ENCODE measurements at places on chromosomes 11 and 22. TPM values are rescaled to one million over a fixed set of nuclear protein-coding genes. Genes with fewer than 3 reads are reported as not detected.

DNA sequence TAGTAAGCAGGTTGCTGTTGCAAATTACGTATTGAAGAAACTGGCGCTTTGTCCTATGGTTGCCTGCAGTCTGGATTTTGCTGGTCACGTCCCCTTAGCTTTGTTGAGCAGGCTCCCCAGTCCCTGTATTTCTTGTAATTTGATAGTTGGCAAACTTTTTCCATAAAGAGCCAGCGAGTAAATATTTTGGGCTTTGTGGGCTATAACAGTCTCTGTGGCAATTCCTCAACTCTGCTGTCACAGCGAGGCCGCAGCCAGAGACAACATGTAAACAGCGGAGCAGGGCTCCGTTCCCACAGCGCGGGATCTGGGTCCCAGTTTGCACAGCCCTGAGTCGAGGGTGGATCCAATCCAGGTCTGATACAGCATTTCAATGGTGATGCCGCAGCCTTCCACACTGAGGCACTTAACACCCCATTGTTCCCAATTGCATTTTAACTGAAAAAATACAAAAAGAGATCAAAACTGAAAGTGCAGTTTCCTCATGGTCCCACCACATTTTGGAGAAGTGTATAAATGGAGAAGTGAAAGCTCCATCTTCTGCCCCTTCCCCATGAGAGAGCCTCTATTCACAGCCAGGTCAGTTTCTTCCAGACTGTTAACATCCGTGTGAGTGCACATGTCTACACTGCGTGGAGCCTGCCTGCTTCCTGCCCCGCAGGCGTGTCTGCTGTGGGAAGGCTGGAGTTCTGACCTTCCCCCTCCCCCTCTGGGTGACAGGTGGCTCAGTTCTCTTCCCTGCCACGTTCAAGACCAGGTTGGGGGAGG lies 89.1 kb downstream of the RPS6KA4 start:
- H3K36me3 ChIP-seq: no peaks in the 10 kb centered on the region
- H3K4me1 ChIP-seq: no peaks in the 10 kb centered on the region
- DNase-seq: peak; percentile 60
- peak overlapping the region; percentile 8 for H3K27ac ChIP-seq
- H3K27me3 ChIP-seq: no peaks in the 10 kb centered on the region

DNA sequence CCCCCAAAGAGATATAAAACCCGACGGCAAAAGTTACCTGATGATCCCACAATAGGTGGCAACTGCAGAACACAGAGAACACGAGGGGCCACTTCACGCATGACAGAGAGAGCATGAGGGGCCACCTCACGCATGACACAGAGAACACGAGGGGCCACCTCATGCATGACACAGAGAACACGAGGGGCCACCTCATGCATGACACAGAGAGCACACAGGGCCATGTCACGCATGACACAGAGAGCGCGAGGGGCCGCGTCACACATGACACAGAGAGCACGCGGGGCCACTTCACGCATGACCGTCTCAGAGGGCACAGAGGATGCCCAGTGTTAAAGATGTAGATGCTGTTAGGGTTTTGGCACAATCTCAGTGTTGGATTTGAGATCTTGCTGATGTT lies 1359.5 kb downstream of the TBC1D22A start:
- H3K27me3 ChIP-seq: no peaks in the 10 kb centered on the region
- H3K36me3 ChIP-seq: no peaks in the 10 kb centered on the region
- H3K4me1 ChIP-seq: no peaks in the 10 kb centered on the region
- no peak overlapping the region for H3K4me3 ChIP-seq
- H3K27ac ChIP-seq: no peak overlapping the region

The AQP11 gene
- 0.58 TPM for total RNA-seq

- no peaks in the 10 kb centered on the region for H3K27me3 ChIP-seq
- H3K4me3 ChIP-seq: no peak overlapping the region
- no peaks in the 10 kb centered on the region for H3K36me3 ChIP-seq
- H3K27ac ChIP-seq: no peak overlapping the region
Measured at GRCh38 chr11:12573707-12574485, 100.3 kb upstream of the TEAD1 start.

The EML3 gene
- 29.1 TPM for total RNA-seq

- H3K4me1 ChIP-seq: no peaks in the 10 kb centered on the region
- DNase-seq: no peak
- peaks cover 7% of the 10 kb centered on the region for H3K36me3 ChIP-seq
- no peak overlapping the region for H3K27ac ChIP-seq
- H3K27me3 ChIP-seq: no peaks in the 10 kb centered on the region
- no peak overlapping the region for H3K4me3 ChIP-seq
Measured at GRCh38 chr22:40258017-40258416, 80.3 kb downstream of the TNRC6B start.

The GRAP2 gene
- 2.8 TPM for total RNA-seq

- no peak overlapping the region for H3K27ac ChIP-seq
- H3K4me1 ChIP-seq: peaks cover 28% of the 10 kb centered on the region
- H3K36me3 ChIP-seq: no peaks in the 10 kb centered on the region
- DNase-seq: no peak
- no peaks in the 10 kb centered on the region for H3K27me3 ChIP-seq
- no peak overlapping the region for H3K4me3 ChIP-seq
Measured at GRCh38 chr11:107011977-107012376, 6.3 kb downstream of the GUCY1A2 start.

DNA sequence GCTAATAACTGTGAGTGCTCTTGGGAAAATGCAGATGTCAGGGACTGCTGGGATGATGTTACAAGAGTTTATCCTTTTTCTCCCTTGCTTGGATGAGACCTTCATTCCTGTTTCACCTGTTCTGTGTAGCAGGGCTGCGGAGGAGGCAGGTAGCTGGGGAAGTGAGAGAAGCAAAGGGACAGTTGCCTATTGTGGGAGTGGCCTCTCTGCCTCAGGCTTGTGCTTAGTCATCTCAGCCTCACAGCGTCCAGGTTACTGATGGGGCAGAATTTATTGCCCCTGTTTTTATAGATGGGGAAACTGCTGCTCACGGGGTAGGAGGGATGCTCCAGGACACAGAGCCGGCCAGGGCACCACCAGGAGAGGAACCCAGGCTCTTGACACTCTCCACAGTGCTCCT lies 1.7 kb downstream of the STX3 start:
- no peaks in the 10 kb centered on the region for H3K36me3 ChIP-seq
- H3K4me1 ChIP-seq: peaks cover 9% of the 10 kb centered on the region
- DNase-seq: no peak
- H3K27ac ChIP-seq: peak overlapping the region; percentile 96

The CRYBB1 gene
- 0.34 TPM for total RNA-seq

GRCh38 chr11:133864756-133865155 lies 19.4 kb upstream of the SPATA19 start:
- H3K27ac ChIP-seq: no peak overlapping the region
- H3K4me3 ChIP-seq: no peak overlapping the region
- DNase-seq: no peak
- no peaks in the 10 kb centered on the region for H3K36me3 ChIP-seq

DNA sequence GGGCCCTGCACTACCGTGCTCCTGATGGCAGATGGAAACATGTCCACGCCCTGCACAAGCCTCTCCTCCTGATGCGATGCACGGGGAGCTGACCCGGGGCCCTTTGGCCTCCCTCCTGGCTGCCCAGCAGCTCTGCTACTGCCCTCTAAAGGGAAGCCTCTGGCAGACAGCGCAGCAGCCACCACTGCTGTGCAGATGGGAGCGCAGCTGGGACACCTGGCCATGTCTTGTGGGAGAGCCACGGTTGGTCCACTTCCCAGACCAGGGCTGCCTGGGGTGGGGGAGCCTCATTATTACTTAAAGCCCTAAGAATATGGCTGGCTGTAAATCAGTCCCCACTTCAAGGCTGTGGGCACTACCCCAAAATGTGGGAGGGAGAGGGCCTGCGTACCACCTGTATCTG lies 38.3 kb downstream of the TBX1 start:
- H3K4me3 ChIP-seq: no peak overlapping the region
- DNase-seq: no peak
- no peaks in the 10 kb centered on the region for H3K4me1 ChIP-seq
- H3K27ac ChIP-seq: no peak overlapping the region

DNA sequence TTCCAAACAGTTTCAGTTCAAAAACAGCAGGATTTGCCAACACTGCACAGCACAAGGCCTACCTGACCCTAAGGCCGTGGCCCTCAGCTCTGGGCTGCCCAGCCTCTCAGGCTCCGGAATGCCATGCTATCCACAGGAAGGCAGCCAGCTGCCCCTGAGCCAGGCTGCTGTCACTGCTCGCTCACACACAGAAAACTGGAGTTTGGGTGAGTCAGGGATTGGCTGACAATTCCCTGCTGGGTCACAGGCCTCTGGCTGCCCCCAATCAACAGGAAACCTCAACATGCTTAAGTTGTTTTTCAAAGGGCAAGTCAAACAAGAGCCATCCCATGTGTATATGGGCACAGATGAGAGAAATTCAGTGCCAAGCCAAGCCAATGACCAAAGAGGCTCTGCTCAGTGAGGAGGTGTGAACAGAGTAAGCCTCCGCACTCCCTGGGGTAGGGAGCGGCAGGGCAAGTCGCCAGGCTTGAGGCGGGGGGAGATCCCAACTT lies 50.2 kb downstream of the RPL27A start:
- peak; percentile 64 for DNase-seq
- H3K4me3 ChIP-seq: no peak overlapping the region
- no peaks in the 10 kb centered on the region for H3K27me3 ChIP-seq

GRCh38 chr22:32219026-32219425 lies 14.2 kb upstream of the RFPL2 start:
- no peaks in the 10 kb centered on the region for H3K4me1 ChIP-seq
- no peaks in the 10 kb centered on the region for H3K36me3 ChIP-seq
- H3K27ac ChIP-seq: no peak overlapping the region

DNA sequence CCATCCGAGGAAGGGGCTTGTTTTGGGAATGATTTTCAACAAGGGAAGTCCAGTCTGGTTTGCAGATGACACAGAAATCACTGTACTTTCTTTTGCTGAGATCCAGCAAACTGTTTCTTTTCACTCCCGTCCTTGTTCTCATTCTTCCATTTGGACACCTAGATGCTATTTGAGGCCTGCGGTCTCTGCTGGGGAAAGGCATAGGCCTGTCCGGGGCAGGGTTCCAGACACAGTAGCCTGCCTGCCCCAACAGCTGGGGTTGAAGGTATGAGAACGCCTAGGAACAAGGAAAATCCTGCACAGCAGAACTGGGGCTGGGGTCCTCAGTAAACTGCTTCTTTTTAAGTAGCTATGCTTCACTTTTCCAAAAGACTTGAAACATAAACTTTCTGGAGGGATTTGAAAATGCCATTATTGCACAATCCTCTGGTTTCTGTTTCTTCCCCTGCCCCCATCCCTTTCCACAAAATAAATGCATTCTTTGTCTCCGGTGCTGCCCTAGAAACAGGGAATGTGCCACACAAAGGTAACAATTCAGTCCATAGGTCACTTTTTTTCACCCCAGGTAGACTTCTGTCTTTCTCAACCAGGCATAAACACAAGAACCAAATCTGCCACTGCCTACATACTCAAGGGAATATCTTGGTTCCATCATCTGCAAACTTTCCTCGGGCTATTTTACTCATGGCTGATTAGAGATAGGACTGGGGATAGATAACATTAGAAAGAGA lies 174.8 kb upstream of the MTMR2 start:
- DNase-seq: peak; percentile 83
- no peaks in the 10 kb centered on the region for H3K36me3 ChIP-seq
- H3K27me3 ChIP-seq: no peaks in the 10 kb centered on the region

GRCh38 chr11:44096360-44097185 lies 1.1 kb downstream of the EXT2 start:
- peaks cover 3% of the 10 kb centered on the region for H3K4me1 ChIP-seq
- H3K27me3 ChIP-seq: no peaks in the 10 kb centered on the region
- no peak overlapping the region for H3K27ac ChIP-seq
- no peaks in the 10 kb centered on the region for H3K36me3 ChIP-seq

- peaks cover 13% of the 10 kb centered on the region for H3K36me3 ChIP-seq
- H3K4me3 ChIP-seq: no peak overlapping the region
- no peaks in the 10 kb centered on the region for H3K27me3 ChIP-seq
- H3K4me1 ChIP-seq: peaks cover 47% of the 10 kb centered on the region
Measured at GRCh38 chr11:11981364-11981763, 27.1 kb downstream of the DKK3 start.

DNA sequence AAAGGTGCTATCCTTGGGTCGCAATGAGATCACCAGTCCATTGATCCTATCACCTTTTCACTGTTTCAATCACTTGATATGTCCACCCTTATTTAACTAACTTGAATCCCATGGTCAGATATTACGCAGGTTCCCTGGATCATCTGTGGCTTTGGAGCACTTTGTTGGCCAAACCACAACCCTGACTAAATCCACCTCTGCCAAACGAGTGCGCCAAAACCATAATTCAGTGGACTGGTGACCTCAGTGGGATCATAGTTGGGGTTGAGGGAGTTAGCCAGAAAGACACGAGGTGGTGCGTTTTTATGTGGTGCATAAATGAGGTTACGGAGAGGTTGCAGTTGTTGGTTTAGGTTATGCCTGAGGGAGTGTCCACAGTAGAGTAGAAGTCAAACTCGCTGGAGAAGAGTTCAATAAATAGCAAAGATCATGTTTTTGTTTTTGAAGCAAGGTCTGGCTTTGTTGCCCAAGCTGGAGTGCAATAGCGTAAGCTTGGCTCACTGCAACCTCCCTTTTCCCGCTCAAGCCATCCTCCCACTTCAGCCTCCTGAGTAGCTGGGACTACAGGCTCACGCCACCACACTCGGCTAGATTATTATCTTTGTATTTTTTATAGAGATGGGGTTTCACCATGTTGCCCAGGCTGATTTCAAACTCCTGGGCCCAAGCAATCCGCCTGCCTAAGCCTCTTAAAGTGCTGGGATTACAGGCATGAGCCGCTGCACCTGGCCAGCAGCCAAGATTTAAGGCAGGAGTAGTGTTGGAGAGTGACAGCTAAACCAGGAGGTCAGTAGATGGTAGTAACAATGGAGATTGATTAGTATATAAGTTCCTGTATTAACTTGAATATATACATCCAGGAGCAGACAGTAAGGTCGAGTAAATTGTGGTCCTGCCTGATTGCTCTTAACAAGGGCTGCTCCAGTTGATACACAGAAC lies 4.5 kb downstream of the FOXR1 start:
- no peaks in the 10 kb centered on the region for H3K4me1 ChIP-seq
- no peaks in the 10 kb centered on the region for H3K27me3 ChIP-seq
- no peaks in the 10 kb centered on the region for H3K36me3 ChIP-seq
- no peak overlapping the region for H3K27ac ChIP-seq

DNA sequence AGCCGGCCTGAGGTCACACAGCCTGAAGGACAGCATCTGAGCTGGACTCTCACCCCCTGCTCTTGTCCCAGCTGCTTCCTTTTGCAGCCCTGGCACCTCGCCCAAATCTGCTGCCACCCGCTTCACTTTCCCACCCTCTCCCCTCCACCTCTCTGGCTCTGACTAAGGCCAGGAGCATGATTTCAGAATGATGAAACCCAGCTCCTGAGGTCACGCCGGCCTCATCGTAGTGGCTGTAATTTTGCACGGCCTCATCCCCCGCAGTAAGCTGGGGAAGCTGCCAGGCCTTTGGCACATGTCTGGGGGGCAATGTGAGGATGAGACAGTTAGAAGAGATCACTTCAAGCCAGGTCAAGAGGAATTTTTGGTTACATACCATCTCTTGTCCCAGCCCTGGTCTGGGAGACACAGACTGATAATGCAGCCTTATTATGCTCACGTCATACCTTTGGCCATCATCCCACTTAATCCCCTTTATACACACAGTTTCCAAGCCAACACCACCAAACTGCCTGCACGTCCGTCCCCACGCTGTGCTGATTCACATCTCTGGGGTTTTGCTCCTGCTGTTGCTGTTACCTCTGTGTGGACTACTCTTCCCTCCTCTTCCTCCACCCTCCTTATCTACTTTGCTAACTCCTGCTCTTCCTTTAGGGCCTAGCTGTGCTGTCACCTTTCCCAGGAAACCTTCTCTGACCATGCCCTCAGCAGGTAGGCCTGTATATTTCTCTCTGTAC lies 58.1 kb downstream of the CHRDL2 start:
- no peak overlapping the region for H3K4me3 ChIP-seq
- no peaks in the 10 kb centered on the region for H3K27me3 ChIP-seq
- peak overlapping the region; percentile 47 for H3K27ac ChIP-seq
- DNase-seq: peak; percentile 39
- H3K4me1 ChIP-seq: no peaks in the 10 kb centered on the region

Measured in lung (tissue), 17 donors.